ENCODE measurements at places on chromosomes 1 and 21.
A peak's percentile ranks its signal among the peaks of the same experiment; 100 is the strongest.

DNA sequence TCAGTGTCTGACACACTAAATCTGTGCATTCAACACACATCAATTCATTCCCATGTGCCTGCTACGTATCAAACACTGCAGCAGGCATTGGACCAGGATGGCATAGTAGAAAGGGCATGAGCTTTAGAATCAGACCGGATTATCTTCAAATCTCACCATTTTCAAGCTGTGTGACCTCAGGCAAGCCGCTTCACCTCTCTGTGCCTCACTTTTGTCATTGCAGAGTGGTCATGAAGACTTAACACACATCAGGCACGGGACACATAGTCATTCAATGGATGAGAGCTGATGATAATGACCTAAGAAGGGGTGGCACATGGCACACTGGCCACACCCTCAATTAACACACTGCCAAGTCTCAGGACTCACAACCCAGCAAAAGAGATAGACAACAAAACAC lies 46.8 kb downstream of the KLHDC7A start:
- no peak for DNase-seq

GRCh38 chr1:34984435-34984792 lies 733 bp downstream of the TMEM35B start:
- no peak for DNase-seq

- peak; percentile 57 for DNase-seq
These were observed 16.5 kb upstream of the LHX4 start for GRCh38 chr1:180213401-180214170.

DNA sequence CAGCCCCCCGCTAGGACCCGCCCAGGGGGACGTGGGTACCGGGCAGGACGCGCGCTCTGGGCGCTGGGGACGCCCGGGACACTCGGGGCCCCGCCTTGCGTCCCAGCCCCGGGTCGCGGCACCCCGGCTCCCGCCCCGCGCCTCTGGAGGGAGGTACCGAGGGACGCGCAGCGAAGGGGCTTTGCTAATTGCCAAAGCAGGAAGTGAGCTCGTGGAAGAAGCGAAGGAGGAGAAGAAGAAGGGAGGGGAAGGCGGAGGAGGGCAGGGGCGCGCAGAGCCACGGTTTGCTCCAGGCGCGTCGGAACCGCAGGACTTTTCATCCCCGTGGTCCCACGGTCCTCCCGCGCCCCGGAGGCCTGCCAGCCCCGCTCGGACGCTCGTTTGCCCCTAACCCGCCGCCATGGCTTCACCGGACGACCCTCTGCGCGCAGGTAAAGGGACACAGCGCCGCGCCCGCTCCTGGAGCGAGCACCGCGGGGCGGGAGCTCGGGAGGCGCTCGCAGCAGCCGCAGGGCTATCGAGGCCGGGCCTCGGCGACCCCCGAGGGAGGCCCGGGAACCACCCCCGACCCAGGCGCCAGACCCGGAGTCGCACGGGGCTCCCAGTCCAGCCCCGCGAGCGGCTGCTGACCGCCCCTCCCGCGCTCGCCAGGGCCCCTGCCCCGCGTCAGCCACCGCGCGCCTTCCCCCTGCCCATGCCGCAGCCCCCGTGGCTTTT lies 1.3 kb downstream of the EDARADD start:
- DNase-seq: no peak

- no peak for DNase-seq
These were observed 3.5 kb downstream of the FUBP1 start for GRCh38 chr1:77975386-77975785.

GRCh38 chr1:23798662-23799142 lies 1.9 kb downstream of the GALE start:
- DNase-seq: no peak

DNA sequence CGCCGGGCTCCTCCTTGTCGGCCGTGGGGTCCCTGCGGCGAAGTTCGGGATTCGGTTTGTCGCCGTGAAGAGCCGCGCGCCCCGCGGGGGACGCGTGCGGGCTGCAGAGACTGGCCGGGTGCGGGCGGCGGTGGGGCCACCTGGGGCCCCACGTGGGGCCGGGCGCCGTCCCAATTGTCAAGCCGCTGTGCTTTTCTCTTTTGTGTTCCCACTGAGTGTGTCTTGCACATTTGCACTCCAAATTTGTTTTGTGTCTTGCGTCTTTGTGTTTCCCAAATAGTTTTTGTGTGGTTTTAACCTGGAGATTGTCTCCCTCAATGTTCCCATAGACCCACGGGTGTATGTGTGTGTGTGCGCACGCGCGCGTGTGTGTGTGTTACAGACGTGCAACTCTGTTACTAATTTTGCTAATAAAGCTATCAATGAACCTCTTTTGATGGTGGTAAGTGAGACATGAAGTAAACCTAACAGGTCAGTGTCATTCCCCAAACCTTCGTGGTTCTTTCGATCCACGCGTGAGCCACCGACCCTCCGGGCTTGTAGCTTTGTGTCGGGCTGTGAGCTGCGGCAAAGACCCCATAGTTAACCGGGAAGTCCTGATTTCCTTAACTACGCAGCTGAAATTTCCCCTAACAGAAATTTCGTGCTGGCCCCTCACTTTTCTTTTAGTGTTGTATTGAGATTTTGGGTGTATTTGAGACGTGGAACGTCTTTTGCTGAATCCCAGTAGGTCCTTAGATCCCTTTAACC lies 708 bp downstream of the PRDM2 start:
- DNase-seq: peak; percentile 64

DNA sequence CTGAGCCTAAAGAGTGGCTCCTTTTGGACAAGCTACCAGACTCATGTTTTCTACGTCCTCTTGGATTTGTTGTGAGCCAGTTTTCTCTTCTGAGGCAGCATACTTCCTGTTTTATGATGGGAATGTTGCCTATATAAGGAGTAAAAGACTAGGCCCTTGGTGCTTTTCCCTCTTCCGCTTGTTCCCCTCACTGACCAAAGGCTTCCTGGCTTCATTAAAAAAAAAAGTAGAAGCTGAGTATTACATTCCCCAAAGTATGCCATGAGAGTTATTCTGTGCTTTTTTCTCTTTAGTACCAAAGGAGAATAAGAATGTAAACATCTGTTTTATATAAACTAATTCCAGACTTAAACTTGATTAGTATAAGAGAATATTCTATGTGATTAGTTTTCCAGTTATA lies 6.5 kb upstream of the HMCN1 start:
- no peak for DNase-seq

GRCh38 chr1:12591267-12591938 lies 26.6 kb downstream of the DHRS3 start:
- no peak for DNase-seq

DNA sequence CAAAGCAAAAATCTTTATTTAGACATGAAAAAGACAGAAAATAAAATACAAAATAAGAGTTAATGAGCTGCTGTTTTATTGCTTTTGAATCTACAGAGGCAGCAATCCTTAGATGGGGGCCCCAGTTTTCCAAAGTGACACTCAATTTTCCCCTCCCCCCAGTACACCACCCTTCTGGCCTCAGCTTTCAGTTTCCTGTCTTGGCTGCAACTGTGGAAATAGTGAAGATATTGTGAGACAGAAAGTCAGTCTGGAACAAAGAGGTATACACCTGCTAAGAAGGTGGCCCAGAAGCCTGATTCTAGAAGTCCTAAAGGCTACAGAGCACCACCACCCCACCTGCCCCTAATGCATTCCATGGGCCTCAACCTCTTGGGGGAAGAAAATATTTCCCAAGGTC lies 1.1 kb upstream of the MTMR11 start:
- DNase-seq: no peak

DNA sequence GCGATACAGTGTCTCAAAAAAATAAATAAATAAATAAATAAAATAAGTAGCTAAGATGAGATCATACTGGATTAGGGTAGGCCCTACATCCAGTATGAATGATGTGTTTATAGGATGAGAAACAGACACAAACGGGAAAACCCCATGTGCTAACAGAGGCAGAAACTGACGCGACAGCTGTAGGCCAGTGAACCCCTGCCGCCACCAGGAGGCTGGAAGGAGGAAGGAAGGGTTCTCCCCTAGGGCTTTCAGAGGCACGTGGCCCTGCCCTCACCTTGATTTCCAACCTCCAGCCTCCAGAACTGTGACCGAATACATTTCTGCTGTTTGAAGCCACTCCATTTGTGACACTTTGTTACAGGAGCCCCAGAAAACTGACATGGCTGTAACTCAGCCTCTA lies 38.5 kb downstream of the CHD5 start:
- DNase-seq: no peak

GRCh38 chr1:9826616-9827015 lies 2.9 kb upstream of the CLSTN1 start:
- no peak for DNase-seq

DNA sequence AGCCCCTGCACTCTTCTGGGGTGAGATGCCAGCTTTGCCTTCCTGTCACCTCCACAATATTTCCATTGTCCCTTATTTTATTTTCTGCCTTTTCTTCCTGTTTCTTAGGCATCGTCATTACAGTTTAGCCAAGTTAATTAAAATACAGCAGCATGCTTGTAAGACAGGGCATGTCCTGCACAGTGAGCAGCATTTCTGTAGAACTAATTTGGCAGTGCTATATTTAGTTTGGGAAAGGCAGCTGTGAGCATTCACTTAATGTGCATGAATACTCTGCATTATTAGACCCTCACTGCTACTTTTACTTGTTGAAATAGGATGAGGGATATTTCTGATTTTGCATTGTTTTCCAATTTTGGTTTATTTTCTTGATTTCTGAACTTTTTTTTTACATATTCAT lies 133.3 kb downstream of the KCNK2 start:
- DNase-seq: no peak

DNA sequence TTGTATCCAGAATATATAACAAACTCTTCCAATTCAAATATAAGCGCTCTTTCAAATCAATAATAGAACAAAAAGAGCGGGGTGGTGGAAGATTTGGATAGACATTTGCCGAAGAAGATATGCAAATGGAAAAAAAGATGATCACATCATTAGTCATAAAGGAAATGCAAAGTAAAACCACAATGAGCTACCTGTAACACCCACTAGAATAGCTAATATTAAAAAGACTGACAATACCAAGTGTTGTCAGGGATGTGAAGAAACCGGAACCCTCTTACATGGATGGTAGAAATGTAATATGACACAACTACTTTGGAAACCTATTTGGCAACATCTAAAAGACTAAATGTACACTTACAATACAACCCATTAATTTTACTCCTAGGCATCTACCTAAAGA lies 5.7 kb upstream of the TRAF5 start:
- DNase-seq: no peak

GRCh38 chr21:43312011-43312410 lies 114.9 kb downstream of the SIK1 start:
- DNase-seq: no peak

GRCh38 chr1:162022626-162023025 lies 1.0 kb downstream of the OLFML2B start:
- DNase-seq: no peak

GRCh38 chr1:172906778-172907592 lies 143.8 kb downstream of the TNFSF18 start:
- no peak for DNase-seq

GRCh38 chr21:45225041-45225740 lies 62.5 kb downstream of the POFUT2 start:
- no peak for DNase-seq

GRCh38 chr1:76494807-76495206 lies 372.5 kb upstream of the ST6GALNAC5 start:
- no peak for DNase-seq

DNA sequence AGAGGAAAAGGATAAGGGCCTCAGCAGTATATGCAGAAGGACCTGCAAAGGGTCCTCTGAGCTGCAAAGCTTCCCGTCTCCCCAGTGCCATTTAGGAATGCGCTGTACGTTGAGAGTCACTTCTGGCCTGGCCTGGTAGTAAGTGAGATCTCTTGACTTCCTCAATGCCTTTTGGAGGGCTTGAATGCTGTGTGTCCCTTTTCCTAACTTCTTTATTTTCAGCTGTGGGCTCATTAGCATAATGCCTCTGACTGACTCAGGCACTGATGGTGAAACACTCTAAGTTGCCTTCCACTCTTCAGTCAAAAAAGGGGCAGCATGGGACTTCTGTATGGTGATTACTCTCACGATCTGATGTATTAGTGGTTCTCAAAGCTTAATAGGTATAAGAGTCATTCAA lies 49.9 kb downstream of the XCL1 start:
- no peak for DNase-seq

GRCh38 chr1:89990976-89991831 lies 3.7 kb upstream of the ZNF326 start:
- no peak for DNase-seq

DNA sequence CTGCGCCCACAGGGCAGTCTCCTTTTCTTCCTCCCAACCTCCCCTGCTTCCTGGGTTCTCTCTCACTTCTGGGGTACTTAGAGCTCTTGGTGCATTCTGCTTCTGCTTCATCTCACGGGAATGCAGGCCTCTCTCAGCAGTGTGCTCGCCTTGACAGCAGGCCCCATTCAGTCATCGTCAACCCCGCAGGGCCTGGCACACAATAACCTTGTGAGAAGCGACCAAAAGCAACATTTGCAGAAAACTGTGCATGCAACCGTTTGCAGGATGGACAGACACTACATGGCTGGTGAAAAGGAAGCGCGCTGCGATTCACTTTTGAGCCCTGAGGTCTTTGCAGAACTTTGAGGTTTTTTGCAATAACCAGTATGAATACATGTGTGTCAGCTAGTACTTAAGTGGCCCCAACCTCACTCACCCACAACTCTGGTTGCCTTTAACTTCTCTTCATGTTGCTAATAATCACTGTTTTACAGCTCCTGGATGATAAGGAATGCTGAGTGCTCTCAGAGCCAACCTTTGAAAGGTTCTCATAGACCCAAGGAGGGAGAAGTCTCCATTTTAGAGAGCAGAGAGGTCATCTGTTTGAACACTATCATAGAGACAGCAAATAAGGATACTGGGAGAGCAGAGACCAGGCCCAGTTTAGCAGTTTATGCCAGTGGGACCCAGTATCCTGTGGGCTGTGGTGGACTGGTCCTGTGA lies 2.5 kb upstream of the CD160 start:
- DNase-seq: no peak

DNA sequence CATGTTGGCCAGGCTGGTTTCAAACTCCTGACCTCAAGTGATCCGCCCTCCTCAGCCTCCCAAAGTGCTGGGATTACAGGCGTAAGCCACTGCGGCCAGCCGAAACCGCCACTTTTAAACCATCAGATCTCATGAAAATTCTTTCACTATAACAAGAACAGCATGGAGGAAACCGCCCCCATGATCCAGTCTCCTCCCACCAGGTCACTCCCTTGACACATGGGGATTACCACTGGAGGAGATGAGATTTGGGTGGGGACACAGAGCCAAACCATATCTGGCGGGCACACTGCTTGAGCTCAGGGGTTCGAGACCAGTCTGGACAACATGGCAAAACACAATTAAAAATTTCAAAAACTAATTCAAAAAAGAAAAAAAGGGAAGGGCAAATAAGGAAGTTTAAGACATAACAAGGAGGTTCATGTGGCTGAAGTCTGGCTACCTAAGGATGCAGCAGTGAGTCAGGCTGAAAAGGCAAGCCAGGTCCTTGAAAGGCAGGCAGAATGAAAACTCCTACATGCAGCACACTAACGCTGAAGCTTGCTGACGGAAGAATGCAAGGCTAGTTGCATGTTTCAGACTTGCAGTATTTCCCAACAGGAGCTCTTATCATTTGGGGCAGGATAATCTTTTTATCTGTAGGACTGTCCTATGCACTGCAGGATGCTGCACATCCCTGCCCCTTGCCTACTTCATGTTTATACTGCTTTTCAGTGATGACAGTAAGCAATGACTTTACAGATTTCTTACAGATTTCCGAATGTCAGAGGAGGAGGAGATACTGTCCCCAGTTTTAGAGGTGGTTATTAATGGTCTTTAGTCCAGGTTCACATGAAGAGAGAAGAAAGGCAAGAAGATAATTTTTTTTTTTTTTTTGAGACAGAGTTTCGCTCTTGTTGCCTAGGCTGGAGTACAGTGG lies 49.3 kb downstream of the FBXO42 start:
- no peak for DNase-seq

All from GM19239 (cell line).